ENCODE measurements at places on chromosomes 1 and 21.

DNA sequence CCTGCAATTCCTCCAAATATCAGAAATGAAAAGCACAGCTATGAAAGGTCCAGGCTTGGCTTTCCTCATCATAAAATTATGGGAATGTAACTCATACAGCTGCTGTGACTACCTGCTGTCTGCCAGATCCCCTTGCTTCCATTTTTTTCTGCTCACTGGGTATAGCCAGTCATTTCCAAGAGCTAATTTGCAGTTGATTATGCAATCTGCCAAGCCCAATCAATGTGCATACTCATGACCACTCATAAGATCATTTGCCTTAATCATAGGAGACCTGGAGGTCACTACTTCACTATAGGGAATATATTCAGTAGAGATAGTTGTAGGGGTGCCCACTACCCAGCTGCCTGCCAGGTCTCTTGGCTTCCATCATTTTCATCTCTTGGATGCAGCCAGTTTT lies 417.7 kb upstream of the ZRANB2 start:
- no peak for DNase-seq

DNA sequence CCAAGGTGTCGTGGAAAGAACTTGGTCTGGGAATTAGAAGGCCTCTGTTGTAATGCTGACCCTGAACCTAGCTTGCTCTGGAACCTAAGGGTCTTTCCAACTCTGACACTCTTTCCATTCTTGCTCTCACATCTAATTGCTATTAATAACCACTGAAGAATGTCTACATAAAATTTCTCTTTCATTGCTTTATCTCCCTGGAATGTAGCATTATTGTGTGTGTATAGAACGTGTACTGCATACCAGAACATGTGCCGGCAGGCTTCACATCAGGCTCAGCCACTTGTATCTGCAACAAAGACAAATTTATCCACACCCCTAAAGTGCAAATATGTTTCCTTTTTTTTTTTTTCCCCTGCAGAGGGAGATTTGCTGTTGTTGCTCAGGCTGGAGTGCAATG lies 13.9 kb upstream of the LAX1 start:
- peak; percentile 39 for DNase-seq

GRCh38 chr1:22330092-22330759 lies 121.4 kb upstream of the ZBTB40 start:
- DNase-seq: no peak

DNA sequence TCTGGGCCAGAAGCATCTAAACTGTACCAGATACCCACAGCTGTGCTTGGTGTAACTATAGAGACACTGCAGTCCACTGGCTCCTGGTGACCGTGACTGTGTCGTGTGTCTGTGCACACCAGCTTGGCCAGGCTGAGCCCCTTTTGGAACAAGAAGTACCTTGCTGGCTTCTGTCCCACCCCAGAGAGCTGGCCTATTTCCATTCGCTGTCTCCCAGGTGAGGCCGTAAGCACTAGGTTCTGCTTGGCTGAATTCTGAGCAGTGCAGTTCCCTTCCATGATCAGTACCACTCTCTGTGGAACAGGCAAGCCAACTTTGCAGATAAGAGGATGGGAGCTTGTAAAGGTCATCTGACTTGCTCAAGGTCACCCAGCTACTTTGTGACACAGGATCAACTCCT lies 119.9 kb upstream of the DNAH14 start:
- DNase-seq: no peak

- DNase-seq: no peak
Observed at GRCh38 chr21:21230672-21231071, 232.5 kb downstream of the NCAM2 start.

GRCh38 chr1:69814926-69815325 lies 247.2 kb downstream of the LRRC7 start:
- DNase-seq: no peak

DNA sequence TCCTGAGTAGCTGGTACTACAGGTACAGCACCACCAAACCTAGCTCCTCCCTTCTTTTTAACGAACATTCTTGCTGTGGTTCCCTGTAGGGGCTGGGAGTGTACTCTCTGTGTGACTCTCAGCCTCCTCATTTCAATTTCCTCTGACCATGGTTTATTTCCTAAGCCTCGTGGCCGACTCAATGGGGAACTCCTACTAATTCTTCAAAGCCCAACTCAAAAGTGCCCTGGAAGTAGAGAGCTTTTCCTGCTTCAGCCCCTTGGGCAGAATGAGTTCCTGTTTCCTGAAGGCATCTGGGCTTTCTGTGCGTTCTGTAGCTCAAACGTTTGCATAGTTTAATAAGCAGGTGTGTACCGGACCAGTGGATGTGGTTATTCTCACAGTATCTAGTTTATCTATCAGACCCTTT lies 70.9 kb upstream of the ACOT11 start:
- DNase-seq: no peak

DNA sequence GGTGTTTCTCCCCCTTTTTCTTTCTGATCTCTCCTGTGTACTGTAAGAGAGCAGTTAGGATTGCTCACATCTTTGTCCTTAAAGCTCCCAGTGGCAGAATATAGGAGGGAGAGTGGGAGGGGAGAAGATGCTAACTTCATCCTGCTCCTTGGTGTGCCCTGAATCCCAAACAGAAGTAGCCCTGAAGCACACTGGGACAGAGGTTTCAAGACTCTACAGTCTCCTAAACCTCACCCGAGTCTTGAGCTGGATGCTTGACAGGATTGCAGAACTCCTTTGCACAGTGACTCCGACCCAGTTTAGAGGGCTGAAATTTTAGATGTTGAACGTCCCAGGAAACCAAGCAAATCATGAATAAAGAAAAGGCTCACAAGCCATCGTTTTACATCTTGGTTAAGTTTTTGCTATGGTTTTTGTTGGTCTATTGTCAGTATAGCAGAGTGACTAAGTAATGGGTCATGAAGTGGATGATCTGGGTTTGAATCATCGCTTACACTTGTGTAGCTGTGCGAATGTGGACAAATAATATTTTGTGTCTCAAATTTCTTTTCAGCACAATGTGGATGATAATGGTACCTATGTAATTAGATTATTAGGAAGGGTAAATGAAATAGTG lies 37.5 kb downstream of the XCL2 start:
- no peak for DNase-seq

DNA sequence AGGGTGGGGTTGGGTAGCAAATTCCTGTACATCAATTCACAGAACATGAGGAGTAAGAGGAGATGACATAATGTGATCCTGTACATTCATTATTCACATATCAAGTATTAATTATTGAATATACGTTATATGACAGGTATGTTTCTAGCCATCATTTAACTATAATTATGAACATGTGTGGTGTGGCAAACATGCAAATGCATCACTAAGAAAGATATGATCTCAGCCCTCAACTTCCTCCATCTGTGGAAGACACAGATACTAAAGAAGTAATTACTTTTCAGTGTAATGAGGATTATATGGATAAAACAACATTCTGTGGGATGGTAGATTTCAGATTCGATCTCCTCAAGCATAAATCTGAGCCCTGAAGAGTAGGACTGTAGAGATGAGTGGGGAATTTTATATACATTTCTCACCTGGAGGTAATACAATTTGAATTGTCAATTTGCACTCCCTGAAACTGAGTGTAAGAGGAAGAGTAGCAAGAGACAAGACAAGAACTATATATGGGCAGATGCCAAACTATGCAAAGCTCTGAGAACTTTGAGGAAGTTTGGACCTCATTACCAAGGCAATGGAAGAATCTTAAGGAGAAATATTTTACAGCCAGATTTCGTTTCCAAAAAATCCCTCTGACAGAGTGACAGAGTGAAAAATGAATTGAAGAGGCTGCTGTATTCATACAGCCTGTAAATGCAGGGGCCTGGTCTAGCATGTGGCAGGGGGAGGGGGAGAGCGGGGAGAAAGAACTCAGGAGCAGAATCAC lies 275.5 kb downstream of the TPR start:
- no peak for DNase-seq

DNA sequence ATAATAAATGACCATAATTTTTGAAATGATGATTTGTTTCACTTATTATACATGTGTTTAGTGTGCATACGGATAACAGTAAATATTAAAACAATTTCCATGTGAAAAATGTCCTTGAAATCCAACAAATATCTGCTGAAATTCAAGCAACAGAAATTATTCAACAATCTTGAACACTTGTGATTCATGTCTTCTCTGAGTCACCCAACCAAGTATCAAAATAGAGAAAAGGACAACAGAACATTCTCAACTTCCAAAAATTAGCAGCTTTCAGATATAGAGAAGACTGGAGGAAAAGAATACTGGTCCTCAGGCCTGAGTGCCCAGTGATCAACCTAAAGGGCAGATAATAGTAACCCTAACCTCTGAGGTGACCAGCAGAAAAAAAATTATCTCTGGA lies 90.8 kb downstream of the VAV3 start:
- no peak for DNase-seq

DNA sequence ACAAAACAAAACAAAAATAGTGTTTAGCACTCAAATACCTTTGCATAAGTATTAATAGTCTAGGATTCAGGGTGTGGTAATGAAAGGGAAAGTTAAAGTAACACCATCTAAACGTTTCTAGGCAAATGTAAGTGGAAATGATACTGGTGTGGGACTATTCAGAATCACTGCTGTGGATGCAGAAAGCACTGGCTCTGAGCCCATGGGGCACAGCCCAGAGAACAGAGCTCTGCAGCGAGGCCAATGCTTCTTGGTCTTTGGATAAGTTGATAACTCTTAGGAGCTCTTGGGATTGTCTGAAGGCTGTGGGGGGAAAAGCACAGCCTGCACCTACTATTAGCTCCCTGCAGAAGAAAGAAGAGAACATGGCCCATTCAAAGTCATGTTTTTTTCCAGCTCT lies 21.4 kb upstream of the DNM3 start:
- no peak for DNase-seq

- no peak for DNase-seq
Observed at GRCh38 chr1:236558846-236559245, 35.1 kb downstream of the LGALS8 start.

DNA sequence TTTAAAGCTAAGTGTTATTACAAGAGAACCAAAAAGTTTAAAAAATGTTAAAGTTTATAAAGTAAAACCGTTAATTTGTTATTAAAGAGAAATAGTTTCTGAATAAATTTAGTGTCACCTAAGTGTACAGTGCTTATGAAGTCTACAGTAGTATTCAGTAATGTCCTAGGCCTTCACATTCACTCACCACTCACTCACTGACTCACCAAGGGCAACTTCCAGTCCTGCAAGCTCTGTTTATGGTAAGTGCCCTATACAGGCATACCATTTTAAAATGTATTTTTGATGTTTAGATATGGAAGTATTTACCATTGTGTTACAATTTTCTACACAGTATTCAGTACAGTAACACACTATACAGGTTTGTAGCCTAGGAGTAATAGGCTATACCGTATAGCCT lies 60.1 kb upstream of the GCLM start:
- DNase-seq: no peak

DNA sequence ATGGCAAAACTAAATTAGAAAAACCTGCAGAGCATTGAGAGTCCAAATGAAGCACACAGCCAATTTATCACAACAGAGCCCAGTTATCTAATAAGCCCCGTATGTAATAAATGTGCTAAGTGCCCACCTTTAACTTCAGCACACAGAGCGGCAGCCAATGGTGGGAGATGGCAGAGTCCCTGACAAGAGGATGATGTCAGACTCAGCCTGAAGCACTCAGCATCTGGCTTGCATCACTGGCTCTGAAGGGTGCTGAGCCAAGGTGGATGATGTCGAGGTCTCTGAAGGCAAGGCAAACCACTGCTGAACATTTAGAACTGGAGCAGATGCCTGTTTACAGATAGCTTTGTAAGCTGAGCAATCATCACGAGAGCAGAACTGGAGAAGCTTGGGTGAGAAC lies 118.3 kb downstream of the NUF2 start:
- no peak for DNase-seq

DNA sequence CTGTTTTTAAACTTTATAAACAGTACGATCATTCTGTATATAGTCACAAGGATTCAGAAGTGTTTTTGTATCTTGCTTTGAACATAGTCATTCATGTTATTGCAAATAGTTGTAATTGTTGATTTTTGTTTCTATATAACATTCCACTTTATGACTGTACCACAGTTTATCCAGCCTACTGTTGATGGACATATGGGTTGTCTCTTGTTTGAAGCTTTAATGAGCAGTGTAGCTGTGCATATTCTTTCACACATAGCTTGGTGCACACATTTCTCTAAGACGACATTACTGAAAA lies 6.1 kb downstream of the CD101 start:
- no peak for DNase-seq

DNA sequence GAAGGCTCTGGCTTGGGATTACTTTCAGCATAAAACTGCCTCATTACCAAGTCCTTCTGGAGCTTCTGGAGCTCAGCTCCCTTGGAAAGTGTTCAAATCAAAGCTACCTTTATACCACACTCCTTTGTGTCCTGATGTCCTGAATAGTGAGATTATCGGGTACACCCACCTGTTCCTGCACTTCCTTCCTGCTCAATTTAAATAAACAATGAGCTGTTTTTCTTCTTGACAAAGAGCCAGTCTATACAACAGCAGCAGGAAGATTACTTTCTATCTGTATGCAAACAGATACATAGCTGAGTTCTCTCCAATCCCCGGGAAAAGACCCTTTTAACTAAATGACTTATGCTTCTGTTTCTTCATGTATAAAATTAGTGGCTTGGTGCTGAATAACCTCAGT lies 258.0 kb upstream of the FMN2 start:
- DNase-seq: no peak

DNA sequence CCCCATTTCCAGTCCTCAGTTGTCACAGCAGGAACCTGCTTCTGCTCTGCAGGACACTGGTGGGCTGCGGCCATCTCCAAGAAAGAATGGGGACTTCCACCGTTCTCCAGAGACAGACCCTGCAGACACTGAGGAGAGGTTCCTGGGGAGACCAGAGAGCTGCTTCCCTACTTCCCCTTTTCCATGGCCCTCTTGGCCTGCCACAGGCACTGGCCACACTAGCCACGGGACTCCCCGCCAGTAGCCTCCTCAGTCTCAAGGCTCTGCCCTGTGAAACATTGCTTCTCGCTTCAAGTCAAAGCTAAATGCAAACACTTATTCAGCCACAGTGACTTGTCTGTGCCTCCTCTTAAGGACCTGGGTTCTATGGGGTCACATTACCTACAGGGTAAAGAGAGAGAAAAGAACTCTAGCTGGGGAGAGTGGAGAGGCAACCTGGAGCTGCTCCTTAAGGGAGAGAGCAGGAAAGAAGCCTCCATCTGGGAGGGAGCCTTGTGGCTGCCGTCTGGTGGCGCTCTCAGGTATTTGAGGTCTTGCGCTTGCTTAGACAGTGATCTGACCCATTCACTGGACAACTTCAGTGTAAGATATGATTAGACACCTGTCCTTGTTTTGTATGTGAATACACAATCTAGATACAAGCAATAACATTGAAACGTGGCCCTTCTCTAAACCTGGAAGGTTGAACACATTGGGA lies 5.4 kb upstream of the SLAMF8 start:
- no peak for DNase-seq
